ENCODE measurements at places on chromosomes 1 and 21. TPM values are rescaled to one million over a fixed set of nuclear protein-coding genes. Genes with fewer than 3 reads are reported as not detected.
A peak's percentile ranks its signal among the peaks of the same experiment; 100 is the strongest.

Gene TRIM17
- total RNA-seq = not detected

DNA sequence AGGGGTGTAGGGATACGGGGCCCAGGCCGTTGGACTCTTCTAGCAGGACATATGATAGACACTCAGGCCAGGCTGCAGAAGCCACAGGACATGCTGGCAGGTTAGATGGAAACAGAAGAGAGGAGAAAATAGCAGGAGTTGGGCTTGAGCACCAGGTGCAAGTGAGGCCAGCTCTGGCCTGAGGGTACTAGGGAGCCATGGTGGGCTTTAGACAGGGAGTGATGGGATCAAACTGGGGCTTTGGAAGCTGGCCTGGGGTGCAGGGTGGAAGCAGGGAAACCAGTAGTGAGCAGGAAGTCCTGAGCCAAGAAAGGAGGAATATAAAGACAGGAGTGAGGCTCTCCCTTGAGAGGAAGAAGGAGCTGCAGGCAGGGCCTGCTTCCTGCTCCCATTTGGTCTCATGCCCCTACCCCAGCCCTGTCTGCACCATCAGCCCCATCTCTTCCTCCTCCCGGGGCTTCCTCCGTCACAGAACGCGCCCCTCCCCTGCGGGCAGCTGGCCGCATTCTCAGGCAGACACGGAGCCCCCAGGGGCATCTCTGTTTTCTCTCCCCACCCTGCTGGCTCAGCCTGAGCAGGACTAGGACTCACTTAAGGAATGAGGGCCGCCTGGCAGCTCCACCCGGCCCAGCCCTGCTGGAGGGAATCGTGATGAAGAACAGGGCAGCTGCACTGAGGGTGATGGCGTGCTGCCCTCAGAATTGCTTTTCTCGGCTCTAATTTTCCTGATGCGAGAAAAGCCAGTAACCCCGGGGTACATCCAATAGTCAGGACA, 165.5 kb upstream of the TMEM51 start:
- DNase-seq = no peak

GRCh38 chr21:32083197-32083596, 195.7 kb downstream of the MIS18A start:
- no peak for DNase-seq

Gene TTC24
- total RNA-seq = not detected

- no peak for DNase-seq
Observed at GRCh38 chr1:183310753-183311479, 107.3 kb downstream of the NMNAT2 start.

GRCh38 chr1:29453502-29454240, 217.3 kb downstream of the PTPRU start:
- peak; percentile 70 for DNase-seq

Gene AMY2A
- total RNA-seq = 0.42 TPM

Gene OR2T33
- total RNA-seq = not detected

GRCh38 chr1:223712194-223712849, at the start of gene CAPN2:
Gene CAPN2, plus strand, starts transcription at chr1:223712539. Its CDS starts 102 bp downstream, at chr1:223712641.
- no peak for DNase-seq

GRCh38 chr1:36034692-36035091, 49.2 kb upstream of the TEKT2 start:
- DNase-seq = no peak
